ENCODE measurements at places on chromosomes 2 and 18. TPM values are rescaled to one million over a fixed set of nuclear protein-coding genes. Genes with fewer than 3 reads are reported as not detected.
A peak's percentile ranks its signal among the peaks of the same experiment; 100 is the strongest.

The MFSD2B gene
- not detected for total RNA-seq

The POTEJ gene
- total RNA-seq, result not detected

The GALR1 gene
- total RNA-seq, result not detected

The MC4R gene
- not detected for total RNA-seq

The GNAL gene
- total RNA-seq, result 2.7 TPM

The G6PC2 gene
- total RNA-seq, result not detected

The KATNAL2 gene
- total RNA-seq, result 3.2 TPM

The CHAC2 gene
- 2.4 TPM for total RNA-seq

The BUB1 gene
- 87.3 TPM for total RNA-seq

The PRKAG3 gene
- total RNA-seq, result not detected

- DNase-seq, result no peak
Measured at GRCh38 chr2:12697617-12698016, 19.1 kb upstream of the TRIB2 start.

GRCh38 chr2:166653185-166653813 is 159.2 kb upstream of the SCN7A start:
- DNase-seq, result no peak

DNA sequence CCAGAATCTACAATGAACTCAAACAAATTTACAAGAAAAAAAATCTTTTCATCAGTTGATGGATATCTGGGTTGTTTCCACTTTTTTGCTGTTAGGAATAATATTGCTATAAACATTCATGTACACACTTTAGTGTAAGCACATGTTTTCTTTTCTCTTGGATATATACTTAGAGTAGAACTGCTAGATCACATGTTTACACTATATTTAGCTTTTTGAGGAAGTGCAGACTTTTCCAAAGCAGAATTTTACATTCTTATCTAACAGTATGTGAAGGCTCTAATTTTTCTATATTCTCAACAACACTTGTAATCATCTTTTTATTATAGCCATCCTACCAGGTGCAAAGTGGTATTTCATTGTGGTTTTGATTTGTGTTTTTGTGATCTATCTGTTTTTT is 103.6 kb upstream of the RMP24 start:
- DNase-seq, result no peak

GRCh38 chr2:236862961-236863728 is 222.5 kb upstream of the COPS8 start:
- DNase-seq, result peak; percentile 73

DNA sequence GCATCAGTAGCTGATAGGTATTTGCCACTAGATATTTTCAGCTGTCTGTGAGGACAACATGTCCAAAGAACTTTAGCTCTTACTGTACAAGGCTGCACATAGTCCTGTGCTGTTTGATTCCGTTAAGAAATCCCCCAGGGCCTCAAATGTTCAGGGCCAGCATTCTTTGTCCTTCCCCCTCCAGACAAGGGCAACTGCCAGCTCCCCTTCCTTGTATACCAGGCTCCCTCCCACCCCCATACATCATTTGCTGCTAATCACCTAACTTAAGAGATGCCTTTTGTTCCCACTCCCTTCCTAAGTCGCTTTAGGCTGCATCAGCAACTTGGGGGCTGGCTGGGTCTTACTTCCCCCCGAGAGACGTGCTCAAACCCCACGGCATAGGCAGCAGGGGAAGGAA is 138.7 kb downstream of the CDH20 start:
- no peak for DNase-seq

GRCh38 chr2:198387677-198388076 is 583.3 kb downstream of the PLCL1 start:
- DNase-seq, result no peak

- no peak for DNase-seq
Measured at GRCh38 chr2:73292906-73293533, 328 bp downstream of the EGR4 start.

DNA sequence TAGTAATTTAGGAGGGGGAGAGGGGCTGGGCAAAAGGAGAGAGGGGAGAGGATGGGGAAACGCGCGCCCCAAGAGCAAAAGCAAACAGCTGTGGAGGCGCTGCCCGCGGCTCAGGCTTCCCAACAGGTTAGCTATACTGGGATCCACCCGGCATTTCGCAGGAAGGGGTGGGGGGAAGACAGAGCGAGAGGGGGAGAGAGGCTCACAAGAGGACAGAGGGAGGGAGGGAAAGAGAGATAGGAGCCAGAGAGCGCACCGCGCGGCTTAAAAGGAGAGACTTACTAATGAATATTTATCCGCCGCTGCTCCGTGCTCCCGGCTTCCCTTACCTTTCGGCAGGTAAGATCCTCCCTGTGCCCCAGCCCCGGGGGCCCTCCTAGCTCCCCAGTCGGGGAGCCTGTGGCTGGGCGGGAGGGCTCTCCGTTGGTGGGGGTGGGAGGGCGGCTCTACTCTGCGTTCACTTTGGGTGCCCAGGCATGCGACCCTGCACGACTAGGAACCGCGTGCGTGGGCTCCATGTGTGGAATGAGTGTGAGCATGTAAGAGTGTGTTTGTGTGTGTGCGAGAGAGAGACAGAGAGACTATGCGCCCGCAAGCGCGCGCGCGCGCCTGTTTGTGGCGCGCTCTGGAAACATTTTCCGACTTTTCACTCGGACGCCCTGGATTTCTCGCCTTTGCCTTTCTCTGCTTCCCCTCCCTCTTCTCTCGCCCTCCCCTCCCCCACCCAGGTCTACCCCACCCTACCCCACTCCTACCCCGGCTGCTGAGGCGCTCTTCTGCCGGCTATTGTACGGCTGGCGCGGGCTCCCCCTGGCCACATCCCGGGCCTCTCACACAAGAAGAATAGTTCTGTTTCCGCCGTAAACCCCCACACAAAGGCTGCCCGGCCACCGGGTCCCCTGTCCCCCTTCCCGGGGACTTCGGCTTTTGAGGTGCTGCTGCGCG is 7.2 kb upstream of the SIX3 start:
- no peak for DNase-seq

GRCh38 chr2:3581367-3582262 is 6.6 kb downstream of the RPS7 start:
- no peak for DNase-seq

GRCh38 chr18:70469916-70470315 is 181.1 kb downstream of the SOCS6 start:
- peak; percentile 69 for DNase-seq

- no peak for DNase-seq
Measured at GRCh38 chr2:230717600-230717999, 5.0 kb downstream of the CAB39 start.

DNA sequence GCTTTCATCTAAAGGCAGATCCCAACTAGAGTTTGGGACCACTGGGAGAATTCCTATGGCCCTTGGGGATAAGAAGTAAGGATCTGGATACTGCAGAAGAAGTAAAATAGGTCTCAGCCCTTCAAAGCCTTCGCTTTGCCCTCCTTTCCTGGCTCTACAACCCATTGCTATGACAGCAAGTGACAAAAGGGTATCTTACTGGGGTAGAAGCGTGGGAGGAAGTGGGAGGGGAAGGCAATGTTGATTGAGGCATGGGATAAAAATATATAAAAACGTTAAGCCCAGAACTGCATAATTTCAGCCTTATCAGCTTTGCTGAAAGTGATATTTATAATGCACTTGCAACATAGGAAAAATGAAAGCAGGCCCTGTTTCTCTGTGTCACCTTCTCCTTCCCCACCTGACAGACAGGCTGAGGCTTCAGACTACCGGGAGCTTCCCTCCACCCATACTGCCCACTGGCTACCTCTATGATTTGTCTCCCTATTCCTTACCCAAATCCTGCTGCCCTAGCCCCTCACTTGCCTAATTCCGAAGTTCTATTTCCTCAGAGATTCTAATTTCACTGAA is 14.9 kb upstream of the SOS1 start:
- no peak for DNase-seq

DNA sequence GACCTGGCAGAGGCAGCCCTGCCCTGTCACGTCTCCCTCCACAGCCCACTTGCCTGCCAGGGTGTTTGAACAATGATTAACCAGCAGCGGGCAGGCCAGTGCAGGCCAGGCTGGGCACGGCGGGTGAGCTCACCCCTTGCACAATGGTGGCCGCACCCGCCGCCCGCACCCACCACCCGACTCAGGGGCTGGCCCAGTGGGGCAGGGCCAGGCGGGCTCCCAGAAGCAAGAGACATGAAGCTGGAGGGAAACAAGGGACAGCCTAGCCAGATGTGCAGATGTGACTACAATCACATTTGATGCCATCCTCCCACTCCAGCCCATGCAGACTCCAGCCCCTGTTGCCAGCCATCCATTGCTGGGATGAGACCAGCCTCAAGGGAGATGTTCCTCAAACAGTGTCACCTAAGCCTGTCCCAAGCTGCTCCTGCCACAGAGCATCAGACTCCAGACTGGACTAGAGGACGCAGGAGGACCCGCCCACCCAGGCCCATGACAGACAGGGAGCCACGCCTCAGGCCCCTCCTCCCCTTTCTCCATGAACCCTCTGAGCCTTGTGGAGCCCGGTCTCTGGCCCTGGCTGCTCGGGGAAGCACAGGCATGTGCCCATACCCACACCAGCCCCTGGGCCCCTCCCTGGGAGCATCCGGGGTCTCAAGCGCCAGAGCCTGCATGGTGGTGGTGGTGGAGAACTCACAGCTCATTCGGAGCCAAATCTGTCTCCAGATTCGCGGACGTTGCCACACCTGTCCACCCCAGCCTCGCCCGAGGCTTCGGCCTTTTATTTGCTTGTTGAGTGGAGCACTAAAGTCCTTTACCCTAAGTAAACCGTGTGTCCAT is 45.0 kb downstream of the SDC1 start:
- peak; percentile 76 for DNase-seq

DNA sequence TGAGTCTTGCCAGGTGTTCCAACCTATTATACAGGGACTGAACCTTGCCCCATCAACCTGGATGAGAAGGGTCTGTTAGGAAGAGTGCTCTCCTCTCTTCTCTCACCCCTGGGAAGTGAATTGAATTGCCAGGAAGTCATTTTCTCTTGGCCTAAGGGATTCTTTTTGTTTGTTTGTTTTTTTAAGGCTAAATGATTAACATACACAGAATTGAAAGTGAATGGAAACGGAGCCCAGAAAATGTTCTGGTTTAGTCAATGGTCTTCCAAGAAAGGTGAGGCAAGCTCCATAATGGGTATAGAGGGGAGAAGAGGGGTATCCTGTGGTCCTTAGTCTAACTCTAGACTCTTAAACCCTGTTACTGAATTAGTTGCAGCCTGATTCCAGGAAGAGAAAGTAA is 189.1 kb downstream of the FSHR start:
- no peak for DNase-seq

GRCh38 chr2:174575124-174575776 is 22.4 kb downstream of the WIPF1 start:
- DNase-seq, result no peak

DNA sequence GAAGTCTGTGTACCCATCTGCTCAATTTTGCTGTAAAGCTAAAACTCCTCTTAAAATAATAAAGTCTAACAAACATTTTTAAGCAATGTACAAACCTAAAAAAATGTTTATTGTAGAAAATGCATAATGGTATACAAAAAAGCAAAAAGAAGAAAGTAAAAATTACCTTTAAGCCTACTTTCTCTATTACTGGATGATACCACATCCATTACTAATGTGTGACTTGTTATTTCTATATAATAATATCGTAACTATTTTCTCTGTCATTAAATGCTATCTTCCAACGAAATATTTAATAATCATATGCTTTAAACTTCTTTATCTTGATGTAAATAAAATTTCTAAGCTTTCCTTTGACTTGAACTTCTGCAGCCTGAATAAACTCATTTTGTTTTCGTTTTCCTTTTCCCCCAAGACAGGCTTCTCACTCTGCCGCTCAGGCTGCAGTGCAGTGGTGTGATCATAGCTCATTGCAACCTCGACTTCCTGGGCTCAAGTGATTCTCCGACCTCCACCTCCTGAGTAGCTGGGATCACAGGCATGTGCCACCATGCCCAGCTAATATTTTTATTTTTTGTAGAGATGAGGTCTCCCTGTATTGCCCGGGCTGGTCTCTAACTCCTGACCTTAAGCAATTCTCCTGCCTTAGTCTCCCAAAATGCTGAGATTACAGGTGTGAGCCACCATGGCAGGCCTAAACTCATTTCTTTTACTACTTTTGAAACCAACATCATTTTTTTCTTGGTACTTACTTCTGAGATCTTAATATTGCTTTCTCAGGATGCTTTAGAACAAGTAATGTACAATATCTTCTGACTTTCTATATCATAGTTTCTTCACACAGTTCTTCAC is 18.1 kb upstream of the DNAH7 start:
- no peak for DNase-seq

DNA sequence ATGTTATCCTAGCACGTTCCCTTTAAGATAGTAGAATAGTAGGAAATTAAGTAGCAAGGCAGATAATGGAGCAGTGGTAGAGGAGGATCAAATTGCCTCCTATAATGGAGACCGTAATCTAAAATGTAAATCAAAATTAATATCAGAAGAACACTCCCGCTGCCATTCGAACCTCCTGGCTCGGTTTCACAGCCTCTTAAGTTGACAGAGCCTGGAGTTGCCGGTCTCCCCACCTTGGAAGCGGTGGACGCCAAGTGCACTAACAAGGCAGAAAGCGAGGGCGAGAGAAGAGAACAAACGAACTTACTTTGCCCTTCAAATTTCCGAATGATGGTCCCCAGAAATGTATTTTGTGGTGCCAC is 450 bp downstream of the KCNH7 start:
- DNase-seq, result peak; percentile 2

DNA sequence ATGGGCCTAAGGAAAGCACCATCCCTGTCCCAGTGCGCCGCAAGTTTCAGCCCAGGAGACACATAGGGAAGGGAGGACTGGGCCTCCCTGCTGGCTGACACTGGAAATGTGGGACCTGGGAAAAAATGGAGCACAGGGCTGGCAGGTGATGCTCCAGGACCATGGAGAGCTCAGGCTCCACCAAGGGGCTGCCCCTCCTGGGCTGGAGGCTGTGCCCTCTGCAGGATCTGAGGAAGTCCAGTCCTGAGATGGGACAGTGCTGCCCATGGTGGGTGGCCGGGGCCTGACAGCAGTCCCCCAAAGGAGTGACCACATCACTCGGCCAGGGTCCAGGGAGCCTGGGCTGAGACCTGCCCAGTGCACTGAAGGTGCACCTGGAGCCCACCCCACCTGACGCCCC is 108.6 kb upstream of the TEKT4 start:
- DNase-seq, result no peak

DNA sequence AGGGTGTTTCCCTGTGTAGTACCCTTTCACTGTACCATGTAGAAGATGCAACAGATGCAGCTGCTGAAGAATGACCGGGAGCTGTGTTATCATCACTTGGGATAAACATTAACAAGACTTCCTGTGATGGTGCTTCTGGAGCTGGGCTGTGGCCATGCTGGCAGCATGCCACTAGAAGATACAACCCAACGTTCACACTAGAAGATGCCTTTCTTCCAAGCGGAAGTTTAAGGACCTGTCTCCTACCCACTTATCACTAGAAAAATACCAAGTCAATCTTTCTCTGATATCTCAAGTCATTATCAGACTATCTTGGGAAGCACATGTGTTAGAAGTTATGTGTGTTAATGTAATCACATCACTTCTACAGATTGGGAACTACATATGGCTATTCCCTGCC is 953.5 kb downstream of the CNTNAP5 start:
- DNase-seq, result no peak

DNA sequence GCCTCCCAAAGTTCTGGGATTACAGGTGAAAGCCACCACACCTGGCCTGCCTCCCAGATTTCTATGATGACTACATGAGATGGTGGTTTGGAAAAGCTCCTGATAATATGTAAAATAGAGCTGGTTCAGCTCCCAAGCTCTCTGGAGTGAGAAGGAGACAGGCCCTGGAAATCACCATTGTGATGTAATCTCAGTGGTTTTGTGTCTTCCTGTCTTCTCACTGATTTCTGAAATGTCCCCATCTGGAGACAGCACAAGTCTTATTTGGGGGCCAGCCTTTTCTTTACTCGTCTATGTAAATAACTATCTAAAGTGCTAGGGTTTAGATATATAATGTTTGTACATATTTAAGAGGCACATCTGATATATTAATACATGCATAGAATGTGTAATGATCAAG is 64.0 kb downstream of the CCNT2 start:
- no peak for DNase-seq

GRCh38 chr2:172722481-172722880 is 13.2 kb upstream of the RAPGEF4 start:
- DNase-seq, result peak; percentile 27
